ENCODE measurements at places on chromosomes 13 and 19. TPM values are rescaled to one million over a fixed set of nuclear protein-coding genes. Genes with fewer than 3 reads are reported as not detected.

Gene ZNF682
- total RNA-seq, result 13.3 TPM

Gene SOHLH2
- total RNA-seq, result not detected

Gene CEACAM7
- not detected for total RNA-seq

Gene NKPD1
- 0.72 TPM for total RNA-seq

Gene ZNF554
- 4.5 TPM for total RNA-seq

Gene MAMSTR
- 0.89 TPM for total RNA-seq

Gene CABP5
- not detected for total RNA-seq

Gene COMMD6
- total RNA-seq, result 128 TPM

Gene FBXO27
- total RNA-seq, result 3.7 TPM

Gene CD320
- 38.9 TPM for total RNA-seq

Gene AMER2
- total RNA-seq, result not detected

Gene LIG1
- total RNA-seq, result 212 TPM

Gene GIPR
- 5.9 TPM for total RNA-seq

Gene EPN1
- total RNA-seq, result 40.5 TPM

Gene ZNF555
- total RNA-seq, result 4.8 TPM

Gene SULT2B1
- not detected for total RNA-seq

Gene GPATCH1
- total RNA-seq, result 18.9 TPM

Gene ZNF560
- total RNA-seq, result 0.96 TPM

Gene FSD1
- 17.1 TPM for total RNA-seq

Gene CGB3
- not detected for total RNA-seq

Gene SLC8A2
- total RNA-seq, result 0.97 TPM

Gene KXD1
- 127 TPM for total RNA-seq

Gene CRX
- total RNA-seq, result not detected

Gene CLEC17A
- total RNA-seq, result 0.29 TPM

Gene RXFP2
- not detected for total RNA-seq

Gene LSR
- total RNA-seq, result 41.1 TPM

Gene IL11
- 4.0 TPM for total RNA-seq

Gene KLK12
- not detected for total RNA-seq

Gene CEBPA
- 1.0 TPM for total RNA-seq

Gene ZNF566
- total RNA-seq, result 5.8 TPM

Gene CACNA1A
- 0.37 TPM for total RNA-seq

Gene LILRA1
- not detected for total RNA-seq

Gene KLF16
- total RNA-seq, result 27.5 TPM

Gene OR10H1
- total RNA-seq, result 0.07 TPM

Gene RETN
- not detected for total RNA-seq

Gene NBEA
- total RNA-seq, result 1.2 TPM

Gene TICAM1
- 18.7 TPM for total RNA-seq

Gene SMIM44
- not detected for total RNA-seq

Gene URAD
- not detected for total RNA-seq

Gene TMEM238
- total RNA-seq, result 11.7 TPM

Gene GPR12
- not detected for total RNA-seq

Gene GAPDHS
- not detected for total RNA-seq

Gene PODNL1
- 0.81 TPM for total RNA-seq

Gene DCLK1
- not detected for total RNA-seq

Gene IGSF23
- total RNA-seq, result not detected

Gene KLK15
- total RNA-seq, result not detected

Gene PSPC1
- total RNA-seq, result 52.7 TPM

Gene ARHGAP45
- total RNA-seq, result 235 TPM

Gene YJEFN3
- 18.2 TPM for total RNA-seq

Gene CEACAM3
- total RNA-seq, result not detected

Gene DOCK6
- 8.4 TPM for total RNA-seq

Gene FCER2
- 2.3 TPM for total RNA-seq

Gene LRRC8E
- total RNA-seq, result not detected

Gene ITGBL1
- not detected for total RNA-seq

Gene GARIN5A
- 0.76 TPM for total RNA-seq

Gene APLP1
- 2.4 TPM for total RNA-seq

Gene C19orf67
- total RNA-seq, result not detected

Gene TSHZ3
- total RNA-seq, result 0.74 TPM

Gene ICAM5
- 3.1 TPM for total RNA-seq

All from activated T-cell treated with anti-CD3 and anti-CD28 coated beads, Interleukin-2, amount 50 U/mL, for 72 hours (primary cell).